Activated CD4-positive, alpha-beta T cell treated with anti-CD3 and anti-CD28 coated beads, Interleukin-2, amount 10 ng/mL, durations not matched to agents 24 days and 14 days (primary cell): ENCODE measurements at places on chromosomes 5 and 9.

- no peaks in the 10 kb centered on the region for H3K27me3 ChIP-seq
- no peak for DNase-seq
- peak overlapping the region; percentile 91 for H3K27ac ChIP-seq
- peaks cover 38% of the 10 kb centered on the region for H3K4me1 ChIP-seq
Observed at GRCh38 chr5:179733772-179734126, 1.1 kb downstream of the MAML1 start.

- H3K4me3 ChIP-seq, result no peak overlapping the region
- no peak overlapping the region for H3K27ac ChIP-seq
- no peaks in the 10 kb centered on the region for H3K27me3 ChIP-seq
Observed at GRCh38 chr9:108316066-108316465, 539.7 kb downstream of the ACTL7B start.

DNA sequence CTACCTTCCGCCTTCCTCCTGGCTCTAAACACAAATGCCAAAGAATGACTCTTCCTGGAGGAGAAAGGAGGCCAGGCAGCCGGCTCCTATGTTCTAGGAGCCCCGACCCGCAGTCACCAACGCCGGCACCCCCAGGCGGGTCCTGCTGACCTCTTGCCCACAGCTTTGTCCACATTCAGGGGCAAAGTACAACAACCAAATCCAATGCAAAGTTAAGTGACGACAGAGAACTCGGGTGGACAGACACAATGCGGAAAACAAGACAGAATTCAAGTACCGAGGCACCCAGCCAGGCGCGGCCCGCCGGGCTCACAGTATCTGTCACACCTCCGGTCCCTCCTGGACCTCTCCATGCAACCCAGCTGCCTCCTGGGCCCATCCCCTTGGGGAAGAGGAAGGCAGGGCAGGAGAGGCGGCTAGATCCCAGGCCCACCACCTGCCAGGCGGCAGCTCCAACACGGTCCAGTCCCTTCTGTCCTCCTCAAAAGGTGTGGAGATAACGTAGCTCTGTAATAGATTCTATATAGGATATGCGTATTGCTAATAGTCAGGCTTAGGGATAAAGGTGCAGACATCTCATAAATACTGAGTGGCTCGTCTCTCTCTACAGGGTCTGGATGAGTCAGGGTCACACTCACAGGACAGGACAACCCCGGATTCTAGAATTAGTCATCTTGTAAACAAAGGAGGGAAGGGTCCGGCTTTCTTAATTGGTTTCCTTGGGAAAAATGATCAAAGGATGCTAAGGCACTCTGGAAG lies 46.9 kb upstream of the UBAC1 start:
- H3K4me1 ChIP-seq, result no peaks in the 10 kb centered on the region
- no peaks in the 10 kb centered on the region for H3K36me3 ChIP-seq
- no peak overlapping the region for H3K27ac ChIP-seq
- no peak for DNase-seq
- H3K27me3 ChIP-seq, result no peaks in the 10 kb centered on the region

DNA sequence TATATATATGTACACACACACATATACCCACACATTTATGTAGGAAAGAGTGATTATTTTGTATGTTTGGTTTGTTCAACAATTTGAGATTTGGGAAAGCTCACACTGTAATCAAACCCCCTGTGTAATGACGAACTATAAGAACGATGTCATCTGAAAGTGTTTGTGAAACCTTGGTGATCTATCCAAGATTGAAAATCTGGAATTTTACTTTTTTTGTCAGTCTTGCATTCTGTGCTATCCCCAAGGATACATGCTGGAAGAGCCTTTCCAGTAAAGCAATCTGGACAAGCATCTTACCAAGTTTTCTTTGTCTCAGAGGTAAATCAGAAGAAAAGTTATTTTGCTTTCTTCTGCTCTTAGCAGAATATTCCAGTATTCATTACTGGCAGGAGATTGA lies 23.3 kb downstream of the SGCD start:
- H3K27me3 ChIP-seq, result peaks cover 2% of the 10 kb centered on the region
- no peaks in the 10 kb centered on the region for H3K4me1 ChIP-seq
- DNase-seq, result no peak
- H3K36me3 ChIP-seq, result no peaks in the 10 kb centered on the region
- no peak overlapping the region for H3K4me3 ChIP-seq

DNA sequence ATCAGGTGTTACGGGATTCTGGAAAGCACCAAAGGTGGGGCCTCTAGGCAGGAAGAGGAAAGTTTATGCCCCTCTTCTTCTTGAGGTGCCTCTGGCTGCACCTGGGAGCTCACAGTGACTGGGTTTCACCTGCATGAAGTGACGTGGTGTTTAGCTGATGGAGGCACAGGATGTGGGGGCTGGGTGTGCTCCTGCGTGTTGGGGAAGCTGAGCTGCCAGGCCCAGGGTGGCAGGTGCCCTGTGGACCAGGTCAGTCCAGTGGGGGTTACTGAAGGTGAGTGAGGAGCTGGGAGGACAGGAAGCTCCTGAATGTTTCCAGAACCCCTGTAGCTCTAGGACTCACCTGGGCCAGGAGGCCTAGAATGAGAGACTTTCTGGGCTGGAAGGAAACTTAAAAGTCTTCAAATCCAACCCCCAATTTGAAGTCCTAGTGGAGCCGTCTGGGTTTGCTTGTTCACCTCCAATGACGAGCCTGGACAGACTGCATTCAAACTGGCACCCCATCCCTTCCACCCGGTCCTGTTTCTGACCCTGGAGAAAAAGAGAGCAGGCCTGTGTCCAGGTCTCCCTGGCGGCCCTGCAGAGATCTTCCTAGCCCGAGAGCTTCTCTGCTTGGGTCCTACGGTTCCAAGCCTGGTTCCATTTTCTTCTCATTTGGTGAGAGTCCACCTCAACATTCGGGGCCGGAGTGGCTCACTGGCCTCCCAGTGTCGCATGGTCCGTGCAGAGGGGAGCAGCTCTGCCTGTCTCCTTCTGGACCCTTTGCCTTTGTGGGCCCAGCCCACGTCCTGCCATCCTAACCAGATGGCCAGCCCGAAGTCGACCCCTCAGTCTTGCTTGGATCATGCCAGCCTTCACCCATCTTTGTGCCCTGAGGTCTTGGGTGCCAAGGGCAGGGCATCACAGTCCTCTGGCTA lies 22.3 kb downstream of the TRAF1 start:
- DNase-seq, result peak; percentile 85
- no peaks in the 10 kb centered on the region for H3K27me3 ChIP-seq
- peak overlapping the region; percentile 67 for H3K4me3 ChIP-seq

GRCh38 chr5:112413611-112414010 lies 5.5 kb downstream of the EPB41L4A start:
- no peaks in the 10 kb centered on the region for H3K36me3 ChIP-seq
- DNase-seq, result no peak
- peaks cover 9% of the 10 kb centered on the region for H3K4me1 ChIP-seq

GRCh38 chr9:13213337-13213736 lies 66.2 kb downstream of the MPDZ start:
- no peaks in the 10 kb centered on the region for H3K36me3 ChIP-seq
- H3K27me3 ChIP-seq, result no peaks in the 10 kb centered on the region
- H3K27ac ChIP-seq, result no peak overlapping the region

- H3K27ac ChIP-seq, result no peak overlapping the region
- H3K4me3 ChIP-seq, result no peak overlapping the region
- no peaks in the 10 kb centered on the region for H3K4me1 ChIP-seq
- H3K36me3 ChIP-seq, result no peaks in the 10 kb centered on the region
Observed at GRCh38 chr5:39341896-39342295, 22.4 kb downstream of the C9 start.

- no peak overlapping the region for H3K27ac ChIP-seq
- no peaks in the 10 kb centered on the region for H3K36me3 ChIP-seq
- no peak for DNase-seq
- H3K27me3 ChIP-seq, result peaks cover 22% of the 10 kb centered on the region
Observed at GRCh38 chr9:91784673-91785446, 165.2 kb downstream of the ROR2 start.
